ENCODE measurements at places on chromosomes 13 and 19.

DNA sequence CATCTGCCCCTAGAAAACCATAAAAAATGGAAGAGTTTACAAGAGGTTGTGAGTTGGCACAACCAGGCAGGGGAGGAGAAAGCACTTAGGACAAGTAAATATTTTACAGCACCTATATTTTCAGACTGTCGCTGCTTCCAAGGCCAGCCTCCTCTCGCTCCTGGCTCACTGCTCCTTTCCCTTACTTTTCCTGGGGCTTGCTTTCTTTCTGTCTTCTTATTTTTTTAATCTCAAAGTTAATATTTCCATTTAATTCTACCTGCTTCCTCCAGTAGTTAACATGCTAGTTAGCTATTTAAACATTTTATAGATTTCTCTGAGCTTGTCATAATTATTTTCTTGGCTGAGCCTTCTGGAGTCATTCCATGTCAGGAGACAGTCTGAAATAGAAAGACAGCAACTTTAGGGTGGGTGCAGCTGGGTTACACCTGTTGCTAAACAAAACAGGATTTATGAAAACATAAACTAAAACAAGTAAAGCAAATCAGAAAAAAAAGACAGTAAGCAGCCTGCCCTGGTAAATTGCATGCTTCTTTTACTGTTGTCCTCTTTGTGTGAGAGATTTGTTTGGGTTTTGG, 330.1 kb downstream of the DLEU7 start:
- DNase-seq = no peak

GRCh38 chr19:49486232-49486631, 1.2 kb upstream of the RPL13A start:
- DNase-seq = no peak

- DNase-seq = no peak
Observed at GRCh38 chr13:20815464-20815863, 41.7 kb upstream of the EEF1AKMT1 start.

GRCh38 chr13:73000027-73000674, 58.7 kb upstream of the KLF5 start:
- peak; percentile 16 for DNase-seq

- no peak for DNase-seq
Observed at GRCh38 chr13:97139691-97140090, 82.4 kb upstream of the MBNL2 start.

- no peak for DNase-seq
Observed at GRCh38 chr19:50978772-50979390, 4.8 kb downstream of the KLK7 start.

- DNase-seq = no peak
Observed at GRCh38 chr13:34361560-34361959, 543.6 kb downstream of the RFC3 start.

DNA sequence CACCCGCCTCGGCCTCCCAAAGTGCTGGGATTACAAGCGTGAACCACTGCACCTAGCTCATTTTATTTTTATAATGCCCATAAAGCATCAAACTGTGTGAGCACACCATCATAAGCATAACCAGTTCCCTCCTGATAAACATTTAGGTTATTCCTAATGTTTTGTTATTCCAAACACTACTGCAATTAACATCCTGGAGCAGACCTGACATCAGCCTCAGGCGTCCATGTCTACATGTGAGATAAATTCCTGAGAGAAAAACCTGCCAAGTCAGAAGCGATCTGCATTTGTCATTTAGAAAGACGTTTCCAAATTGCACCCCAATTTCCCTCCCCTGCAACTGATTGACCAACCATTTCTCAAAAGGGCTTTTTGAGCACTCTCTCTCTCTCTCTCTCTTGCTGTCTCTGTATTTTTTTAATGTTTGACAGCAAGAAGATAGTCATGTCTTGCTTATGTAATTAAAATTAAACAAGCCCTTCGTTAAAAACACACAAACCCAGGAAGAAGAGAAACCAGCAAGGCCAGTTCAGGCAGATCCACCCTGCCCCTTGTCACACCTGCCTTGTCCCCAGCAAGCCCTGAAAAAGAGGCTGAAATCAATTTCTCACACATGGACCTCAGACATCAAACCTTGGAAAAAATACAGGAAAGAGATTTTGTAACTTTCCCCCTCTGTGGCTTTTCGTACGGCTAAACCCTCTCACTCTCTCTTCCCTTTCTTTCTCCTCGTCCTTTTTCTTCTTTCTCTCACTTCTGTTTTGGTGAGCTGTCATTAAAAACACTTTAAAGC, 9.9 kb downstream of the LYPD3 start:
- no peak for DNase-seq

DNA sequence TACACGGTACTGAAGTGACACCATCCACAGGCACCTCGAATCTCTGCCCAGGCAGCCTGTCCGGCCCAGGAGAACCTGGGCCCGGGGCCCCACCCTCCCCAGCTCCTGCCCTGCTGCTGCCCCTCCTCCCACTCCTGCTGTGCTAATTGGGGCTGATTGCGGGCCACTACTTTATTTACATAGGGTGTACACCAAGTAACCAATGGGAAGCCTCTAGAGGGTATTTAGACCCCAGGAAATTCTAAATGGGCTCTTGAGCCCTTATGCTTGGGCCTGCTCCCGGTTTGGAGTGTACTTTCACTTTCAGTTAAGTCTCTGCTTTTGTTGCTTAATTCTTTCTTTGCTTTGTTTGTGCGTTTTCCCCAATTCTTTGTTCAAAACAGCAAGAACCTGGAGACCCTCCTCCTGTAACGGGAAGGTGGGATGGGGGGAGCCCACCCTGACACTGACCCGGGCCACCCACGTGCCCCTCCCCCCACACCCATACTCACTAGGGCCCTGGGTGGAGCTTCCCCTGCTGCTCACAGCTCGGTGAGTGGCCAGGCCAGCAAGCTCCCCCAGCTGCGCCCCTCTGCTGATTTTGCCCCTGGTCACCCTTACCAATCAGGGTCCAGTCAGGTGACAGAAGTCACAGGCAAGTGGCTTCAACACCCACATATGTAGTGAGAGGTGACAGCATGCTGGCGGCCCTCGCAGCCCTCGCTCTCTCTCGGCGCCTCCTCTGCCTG, 9.4 kb downstream of the SCGB2B2 start:
- DNase-seq = no peak

DNA sequence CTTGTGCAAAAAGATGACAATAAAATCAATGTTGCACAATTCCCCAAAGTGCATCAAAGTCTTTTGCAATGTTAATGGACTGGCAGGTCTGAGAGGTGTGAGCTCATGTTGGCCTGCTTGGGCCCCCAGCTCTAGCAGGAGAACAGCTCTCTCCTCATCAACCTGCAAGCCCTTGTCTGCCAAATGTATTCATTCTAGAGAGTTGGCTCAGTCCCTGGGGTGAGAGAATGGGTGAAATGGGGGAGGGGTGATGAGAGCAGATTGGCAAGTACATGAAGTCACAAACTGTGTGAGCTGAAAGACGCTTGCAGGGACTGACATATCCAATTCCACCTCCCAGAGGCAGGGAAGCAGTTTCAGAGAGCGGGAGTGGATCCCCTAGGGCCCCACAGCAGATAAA, 465.1 kb upstream of the ZNF507 start:
- no peak for DNase-seq

- DNase-seq = no peak
Observed at GRCh38 chr19:58584498-58585441, 11.6 kb upstream of the MZF1 start.

GRCh38 chr13:113493315-113493951, 2.9 kb upstream of the DCUN1D2 start:
- peak; percentile 74 for DNase-seq

DNA sequence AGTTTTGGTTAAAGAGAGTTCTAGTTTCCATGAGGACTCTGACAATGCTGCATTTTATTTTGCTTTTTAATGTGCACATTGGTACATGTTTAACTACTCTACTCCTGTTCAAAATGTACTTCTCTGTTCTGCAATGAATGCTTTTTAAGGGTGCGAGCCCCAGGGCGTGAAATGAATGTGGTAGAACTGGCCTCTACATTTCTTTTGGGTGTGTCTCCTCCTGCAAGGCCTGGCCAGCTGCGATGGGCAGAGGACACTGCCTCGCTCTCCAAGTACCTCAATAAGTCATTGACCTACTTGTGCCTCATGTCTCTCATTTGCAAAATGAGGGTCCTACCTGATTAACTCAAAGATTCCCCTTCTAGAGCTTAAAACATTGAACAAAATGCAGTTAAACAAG, 6.7 kb downstream of the RGS9BP start:
- DNase-seq = no peak

DNA sequence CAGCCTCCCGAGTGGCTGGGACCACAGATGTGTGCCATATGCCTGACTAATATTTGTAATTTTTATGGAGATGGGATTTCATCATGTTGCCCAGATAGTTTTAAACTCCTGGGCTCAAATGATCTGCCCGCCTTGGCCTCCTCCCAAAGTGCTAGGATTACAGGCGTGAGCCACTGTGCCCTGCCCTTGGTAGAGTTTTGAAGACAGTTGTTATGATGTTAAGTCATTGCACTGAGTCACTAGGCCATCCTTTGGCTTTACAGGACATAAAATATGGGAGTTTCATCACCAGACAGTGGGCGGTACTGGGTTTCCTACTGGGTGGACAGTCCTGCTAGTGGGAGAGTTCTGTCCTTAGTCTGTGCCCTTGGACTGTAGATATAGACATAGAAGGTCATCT, 282.5 kb downstream of the ATP8A2 start:
- DNase-seq = no peak

GRCh38 chr13:75717525-75717924, 81.4 kb downstream of the LMO7 start:
- DNase-seq = no peak

- no peak for DNase-seq
Observed at GRCh38 chr13:103734837-103735236, 668.6 kb upstream of the SLC10A2 start.

DNA sequence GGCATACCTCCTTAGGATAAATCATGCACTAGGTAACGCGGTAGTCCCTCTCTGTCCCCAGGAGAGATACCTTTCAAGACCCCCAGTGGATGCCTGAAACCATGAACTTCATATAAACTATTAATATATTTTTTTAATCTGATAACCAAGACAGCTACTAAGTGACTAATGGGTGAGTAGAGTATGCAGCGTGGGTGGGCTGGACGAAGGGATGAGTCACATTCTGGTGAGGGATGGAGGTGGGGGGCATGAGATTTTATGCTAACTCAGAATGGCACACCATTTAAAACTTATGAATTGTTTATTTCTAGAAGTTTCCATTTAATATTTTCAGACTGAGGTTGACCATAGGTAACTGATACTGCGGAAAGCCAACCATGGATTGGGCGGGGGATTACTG, 46.2 kb downstream of the CDK8 start:
- DNase-seq = no peak

DNA sequence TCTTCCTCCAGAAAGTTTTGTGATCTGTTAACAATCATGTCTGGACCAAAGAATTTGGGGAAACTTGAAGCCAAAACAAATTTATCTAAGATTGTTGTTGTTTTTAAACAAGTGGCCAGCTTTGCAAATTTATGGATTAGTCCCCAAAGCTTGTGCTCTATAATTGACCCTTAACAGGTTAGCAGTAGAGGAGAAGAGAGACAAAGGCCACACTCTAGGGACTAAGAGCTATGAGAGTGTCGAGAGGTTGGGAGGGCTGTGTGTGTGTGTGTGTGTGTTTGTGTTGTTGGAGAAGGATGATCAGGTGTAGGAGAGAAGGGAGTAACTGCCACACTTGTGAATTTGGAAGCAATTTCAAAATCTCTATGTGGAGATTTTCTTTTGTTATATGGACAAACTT, 367.3 kb downstream of the KCNRG start:
- DNase-seq = no peak

All from activated CD4-positive, alpha-beta T cell treated with anti-CD3 and anti-CD28 coated beads, Interleukin-2, amount 50 U/mL, for 16 hours (primary cell).